ENCODE measurements at places on chromosomes 3 and 15.
A peak's percentile ranks its signal among the peaks of the same experiment; 100 is the strongest.

- no peak for DNase-seq
Measured at GRCh38 chr15:38153781-38154180, 98.9 kb upstream of the SPRED1 start.

- no peak for DNase-seq
Measured at GRCh38 chr15:76382987-76383728, 46.6 kb downstream of the ISL2 start.

- peak; percentile 71 for DNase-seq
Measured at GRCh38 chr15:63599401-63600000, 2.3 kb downstream of the FBXL22 start.

GRCh38 chr15:77633134-77633912, 611 bp upstream of the LINGO1 start:
- DNase-seq = peak; percentile 75

GRCh38 chr3:24965706-24966385, 462.2 kb upstream of the RARB start:
- no peak for DNase-seq

- DNase-seq = no peak
Measured at GRCh38 chr15:66658044-66658443, 44.0 kb upstream of the SMAD6 start.
